AG04450 (cell line): ENCODE measurements at places on chromosomes 1 and 21. TPM values are rescaled to one million over a fixed set of nuclear protein-coding genes. Genes with fewer than 3 reads are reported as not detected.
A peak's percentile ranks its signal among the peaks of the same experiment; 100 is the strongest.

Gene TMEM50B
- polyA plus RNA-seq: 24.4 and 33.8 TPM in 2 replicates

Gene CTNNBIP1
- polyA plus RNA-seq: 28.3 and 33.6 TPM in 2 replicates

DNA sequence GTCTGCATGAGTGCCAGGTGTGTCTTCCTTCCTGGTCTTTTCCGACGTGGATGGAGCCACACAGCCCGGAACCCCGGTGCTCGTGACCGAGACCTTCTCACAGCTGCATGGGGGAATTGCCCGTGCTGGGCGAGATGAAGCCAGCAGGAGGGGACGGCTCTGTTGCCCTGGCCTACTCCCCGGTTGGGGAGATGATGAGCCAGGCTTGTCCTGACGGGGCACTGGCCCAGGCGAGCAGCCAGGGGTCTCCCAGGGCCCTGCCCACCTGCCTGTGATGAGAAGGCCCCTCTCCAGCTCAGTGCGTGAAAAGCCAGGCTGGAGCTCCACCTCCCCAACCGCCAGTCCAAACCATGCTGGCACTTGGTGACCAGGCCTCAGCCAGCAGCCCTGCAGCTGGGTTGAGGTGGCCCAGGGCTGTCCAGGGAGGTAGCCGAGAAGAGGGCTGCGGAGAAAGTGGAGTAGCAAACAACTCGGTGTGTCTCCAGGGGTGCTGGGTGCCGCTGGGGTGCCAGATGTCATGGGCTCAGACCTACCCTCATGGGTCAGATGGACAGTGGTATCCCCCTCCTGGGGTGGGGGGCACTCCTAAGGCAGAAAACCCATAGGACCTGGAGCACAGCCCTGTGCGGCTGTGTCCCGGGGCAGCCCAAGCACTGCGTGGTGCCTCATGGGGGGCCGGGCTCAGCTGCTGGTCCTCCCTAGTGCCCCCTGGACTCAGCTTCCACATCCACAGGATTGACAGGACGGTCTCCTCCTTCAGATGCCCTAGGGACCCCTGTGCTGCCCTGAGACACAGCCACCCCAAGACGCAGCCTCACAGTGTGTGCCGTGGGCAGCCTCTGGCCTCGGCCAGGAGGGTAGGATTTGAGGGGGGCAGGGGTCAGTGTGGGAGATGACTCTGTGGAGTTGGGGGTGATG lies 26.1 kb downstream of the PRDM16 start:
- DNase-seq: no peak

DNA sequence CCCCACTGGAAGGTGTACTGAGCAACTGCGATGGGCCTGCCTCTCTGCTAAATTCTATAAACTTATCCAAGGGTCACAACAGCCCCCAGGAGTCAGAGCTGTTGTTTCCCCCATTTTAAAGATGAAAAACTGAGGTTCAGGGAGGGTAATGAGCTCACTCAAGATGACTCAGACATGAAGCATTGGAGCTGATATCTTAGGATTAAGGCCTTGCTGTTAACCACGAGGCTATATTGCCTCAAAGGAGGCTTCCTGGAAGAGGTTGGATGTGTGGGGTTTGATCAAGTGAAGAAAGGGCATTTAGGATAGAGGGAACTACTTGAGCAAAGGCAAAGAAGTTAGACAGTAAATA lies 6.7 kb downstream of the LDLRAP1 start:
- DNase-seq: no peak

- DNase-seq: no peak
Observed at GRCh38 chr1:8364528-8365442, 46.9 kb downstream of the SLC45A1 start.

Gene CD1E
- not detected in 2 replicates for polyA plus RNA-seq

Gene HTR1D
- polyA plus RNA-seq: 0.07 and 0.11 TPM in 2 replicates

Gene DIPK1A
- 35.9 and 50.8 TPM in 2 replicates for polyA plus RNA-seq

DNA sequence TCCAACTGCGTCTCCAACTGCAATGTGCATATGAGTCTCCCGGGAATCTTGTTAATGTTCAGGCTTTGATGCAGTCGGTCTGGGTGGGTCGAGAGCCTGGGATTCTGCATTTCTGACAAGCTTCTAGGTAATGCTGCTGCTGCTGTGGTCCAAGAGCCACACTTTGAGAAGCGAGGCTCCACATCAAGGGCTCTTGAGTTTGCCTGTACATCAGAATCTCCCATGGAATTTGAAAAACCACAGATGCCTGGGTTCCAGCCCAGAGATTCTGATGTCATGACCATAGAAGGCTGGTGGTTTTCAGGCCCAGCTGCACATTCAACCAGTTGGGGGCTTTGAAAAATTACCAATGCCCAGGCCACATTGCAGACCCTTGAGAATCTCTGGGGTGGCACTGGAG lies 93.9 kb upstream of the TARDBP start:
- peak; percentile 8 for DNase-seq

Gene FMO4
- polyA plus RNA-seq: 0.46 and 1.2 TPM in 2 replicates

- DNase-seq: no peak
Observed at GRCh38 chr21:36415375-36415774, 30.2 kb downstream of the CHAF1B start.

Gene ACKR1
- polyA plus RNA-seq: not detected in 2 replicates

GRCh38 chr1:229986737-229987337 lies 80.2 kb upstream of the GALNT2 start:
- DNase-seq: no peak

- no peak for DNase-seq
Observed at GRCh38 chr1:108560189-108560873, 431 bp downstream of the EEIG2 start.

- peak; percentile 43 for DNase-seq
Observed at GRCh38 chr1:18913065-18913835, 10.9 kb upstream of the ALDH4A1 start.

DNA sequence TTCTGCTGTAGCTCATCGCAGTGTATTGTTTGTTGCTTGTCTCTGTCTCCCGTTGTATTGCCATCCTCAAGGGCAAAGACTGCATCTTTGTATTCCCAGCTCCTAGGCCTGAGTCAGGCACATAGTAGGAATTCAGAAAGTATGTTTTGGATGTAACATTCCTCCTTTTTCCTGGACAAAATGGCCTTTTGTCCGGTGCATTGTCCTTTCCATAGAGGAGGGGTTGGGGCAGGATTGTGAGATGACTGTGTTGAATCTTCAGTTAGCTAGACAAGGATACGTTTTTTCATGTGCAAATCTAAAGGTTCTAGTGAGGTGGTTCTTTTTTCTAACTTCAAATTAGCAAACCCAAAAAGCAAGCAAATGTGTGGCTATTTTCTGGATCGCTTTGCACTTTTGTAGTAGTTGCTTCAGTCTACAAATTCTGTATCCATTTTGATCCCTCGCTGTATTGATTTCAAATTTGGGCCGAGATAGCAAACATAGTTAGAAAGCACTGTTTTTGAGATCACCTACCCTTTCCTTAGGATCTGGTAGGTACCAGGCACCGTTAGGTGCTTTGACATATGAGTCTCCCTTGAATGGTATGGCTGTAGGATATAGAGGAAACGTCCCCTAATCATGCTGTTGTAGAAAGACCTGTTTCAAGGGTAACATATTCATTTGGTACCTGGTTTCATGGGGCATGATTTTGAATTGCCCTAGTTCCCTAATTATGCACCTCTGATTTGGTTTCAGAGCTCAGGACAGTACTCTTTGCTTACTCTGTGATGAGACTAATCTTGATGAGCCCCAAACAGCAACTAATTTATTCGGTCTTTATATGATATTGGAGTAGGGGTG lies 1.2 kb downstream of the PPP1R8 start:
- DNase-seq: no peak

DNA sequence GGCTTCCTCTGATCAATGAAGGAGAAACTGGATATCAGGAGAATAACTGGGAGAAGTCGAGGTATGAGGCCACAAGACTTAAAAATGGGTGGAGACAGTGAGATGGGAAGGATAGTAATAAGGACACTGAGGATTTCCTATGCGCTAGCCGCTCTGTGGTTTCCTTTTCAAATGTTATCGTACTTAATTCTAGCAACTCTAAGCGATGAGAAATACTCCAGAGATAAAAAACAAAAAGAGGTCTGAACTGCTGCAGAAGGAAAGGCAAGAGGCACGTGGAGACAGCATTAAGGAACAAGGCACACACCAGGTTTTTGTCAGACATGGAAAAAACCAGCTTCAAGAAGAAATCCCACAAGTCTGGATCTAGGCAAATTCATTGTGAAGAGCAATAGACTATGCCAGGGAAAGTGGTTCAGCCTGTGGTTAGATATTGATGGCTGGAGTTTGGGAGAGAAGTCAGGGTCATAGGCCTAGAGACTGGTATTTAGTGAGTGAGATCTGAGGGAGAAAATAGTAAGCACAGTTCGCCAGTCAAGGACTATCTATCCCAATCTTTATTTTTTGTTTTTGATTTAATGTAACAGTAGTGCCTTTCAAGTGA lies 5.3 kb downstream of the CLCA2 start:
- DNase-seq: no peak

GRCh38 chr1:160797861-160798273 lies 1.9 kb downstream of the LY9 start:
- no peak for DNase-seq

Gene OLIG2
- not detected in 2 replicates for polyA plus RNA-seq

GRCh38 chr1:183733715-183734114 lies 71.2 kb upstream of the RGL1 start:
- DNase-seq: no peak

Gene LCA5L
- polyA plus RNA-seq: 0.81 and 1.1 TPM in 2 replicates

DNA sequence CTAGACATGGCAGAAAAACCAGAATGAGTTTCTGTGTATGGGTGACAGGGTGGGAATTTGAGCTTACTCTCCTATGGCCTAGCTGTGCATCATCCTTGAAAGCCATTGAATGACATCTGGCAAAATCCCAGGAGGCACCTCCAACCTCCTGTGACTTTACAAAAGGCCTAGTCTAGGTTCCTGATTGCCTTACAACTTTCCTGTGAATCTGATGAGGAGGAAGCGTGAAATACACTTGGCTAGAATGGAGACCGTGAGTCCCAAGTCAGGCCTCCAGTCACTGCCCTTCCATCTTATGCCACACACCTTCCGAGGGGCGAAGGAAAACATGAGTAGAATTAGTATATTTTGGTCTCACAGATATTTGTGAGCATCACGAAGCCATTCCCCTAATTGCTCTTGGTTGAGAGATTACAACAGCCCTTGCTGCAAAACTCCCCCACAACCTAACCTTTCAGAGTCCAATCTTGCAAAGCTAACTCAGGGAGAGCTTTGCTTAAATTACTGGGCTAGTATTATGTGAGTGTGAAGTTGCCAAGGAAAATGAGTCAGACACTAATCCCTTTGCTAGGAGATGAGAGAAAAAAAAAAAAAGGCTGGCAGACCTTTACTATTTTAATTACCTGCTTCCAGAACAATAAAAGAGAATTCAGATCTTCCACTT lies 36.3 kb upstream of the PAXBP1 start:
- no peak for DNase-seq

- no peak for DNase-seq
Observed at GRCh38 chr1:116277840-116278540, 95.1 kb upstream of the ATP1A1 start.

GRCh38 chr1:246332078-246332477 lies 175.0 kb downstream of the SMYD3 start:
- DNase-seq: no peak

DNA sequence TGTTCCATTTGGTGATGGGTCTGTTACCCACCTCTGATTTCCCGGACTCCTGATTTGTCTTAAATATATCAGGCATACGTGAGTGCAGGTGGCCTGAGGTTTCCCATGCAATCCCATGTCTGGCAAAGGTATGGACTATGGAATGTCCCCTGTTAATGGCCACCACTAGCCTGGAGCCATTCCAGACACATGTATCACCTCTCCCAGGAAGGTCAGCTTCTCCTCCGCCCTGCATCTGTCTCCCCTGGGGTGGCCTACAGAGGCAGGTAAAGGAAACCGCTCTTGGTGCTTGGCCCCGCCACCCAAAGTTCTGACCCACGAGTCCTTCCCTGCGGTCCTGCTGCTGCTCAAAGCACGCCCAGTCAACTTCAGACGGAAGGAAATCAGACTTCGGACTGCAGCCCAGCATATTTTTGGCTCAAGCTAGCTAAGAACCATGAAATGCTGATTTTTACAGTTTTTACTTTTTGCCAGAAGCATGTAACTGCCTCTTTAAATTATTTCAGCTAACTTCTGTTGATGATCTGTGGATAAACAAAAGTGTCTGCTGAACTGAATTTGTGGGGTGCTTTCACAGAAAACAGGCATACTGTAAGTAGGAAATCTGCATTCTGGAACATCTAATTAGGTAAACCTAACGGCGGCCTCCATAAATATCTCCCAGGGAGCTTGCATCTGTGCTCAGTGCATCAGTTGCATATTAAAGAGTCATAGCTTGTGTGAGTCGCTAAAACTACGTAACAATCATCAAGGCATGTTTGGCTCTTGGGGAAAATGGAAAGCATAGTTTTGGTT lies 105.9 kb downstream of the PCP4 start:
- no peak for DNase-seq

DNA sequence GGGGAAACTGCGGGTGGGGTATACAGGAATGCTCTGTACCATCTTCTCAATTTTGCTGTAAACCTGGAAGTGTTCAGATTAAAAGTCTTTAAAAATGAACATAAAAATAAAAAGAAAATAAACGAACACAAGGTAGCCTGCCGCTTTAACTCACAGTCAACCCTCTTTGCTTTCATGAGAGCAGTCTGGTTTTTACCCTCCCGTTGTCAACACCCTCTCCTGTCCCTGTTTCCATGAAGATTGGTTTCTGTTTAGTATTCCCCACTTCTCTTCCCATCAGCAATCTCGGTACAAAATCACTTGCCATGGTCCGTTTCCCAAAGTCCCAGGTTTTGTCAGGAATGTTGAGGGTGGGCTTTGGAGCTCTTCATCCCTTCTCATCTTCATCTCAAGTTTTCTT lies 28.8 kb downstream of the MT1HL1 start:
- DNase-seq: no peak

Gene CELA3A
- not detected in 2 replicates for polyA plus RNA-seq

DNA sequence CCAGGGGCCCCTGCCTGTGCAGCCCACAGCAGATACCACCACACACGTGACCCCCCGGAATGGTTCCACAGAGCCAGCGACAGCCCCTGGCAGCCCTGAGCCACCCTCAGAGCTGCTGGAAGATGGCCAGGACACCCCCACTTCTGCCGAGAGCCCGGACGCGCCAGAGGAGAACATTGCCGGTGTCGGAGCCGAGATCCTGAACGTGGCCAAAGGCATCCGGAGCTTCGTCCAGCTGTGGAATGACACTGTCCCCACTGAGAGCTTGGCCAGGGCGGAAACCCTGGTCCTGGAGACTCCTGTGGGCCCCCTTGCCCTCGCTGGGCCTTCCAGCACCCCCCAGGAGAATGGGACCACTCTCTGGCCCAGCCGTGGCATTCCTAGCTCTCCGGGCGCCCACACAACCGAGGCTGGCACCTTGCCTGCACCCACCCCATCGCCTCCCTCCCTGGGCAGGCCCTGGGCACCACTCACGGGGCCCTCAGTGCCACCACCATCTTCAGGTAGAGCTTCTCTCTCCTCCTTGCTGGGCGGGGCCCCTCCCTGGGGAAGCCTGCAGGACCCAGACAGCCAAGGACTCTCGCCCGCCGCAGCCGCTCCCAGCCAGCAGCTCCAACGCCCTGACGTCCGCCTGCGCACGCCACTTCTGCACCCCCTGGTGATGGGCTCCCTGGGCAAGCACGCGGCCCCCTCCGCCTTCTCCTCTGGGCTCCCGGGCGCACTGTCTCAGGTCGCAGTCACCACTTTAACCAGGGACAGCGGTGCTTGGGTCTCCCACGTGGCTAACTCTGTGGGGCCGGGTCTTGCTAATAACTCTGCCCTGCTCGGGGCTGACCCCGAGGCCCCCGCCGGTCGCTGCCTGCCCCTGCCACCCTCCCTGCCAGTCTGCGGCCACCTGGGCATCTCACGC lies 51.0 kb downstream of the COL18A1 start:
- no peak for DNase-seq

- DNase-seq: no peak
Observed at GRCh38 chr1:23456226-23456625, 27.8 kb downstream of the ASAP3 start.

Gene CCDC17
- 0.19 TPM in 2 replicates for polyA plus RNA-seq

Gene BSND
- polyA plus RNA-seq: not detected in 2 replicates

GRCh38 chr21:32467291-32467690 lies 54.8 kb downstream of the EVA1C start:
- no peak for DNase-seq

Gene DMBX1
- not detected in 2 replicates for polyA plus RNA-seq

Gene PFDN2
- 84.2 and 101 TPM in 2 replicates for polyA plus RNA-seq
